Glomerular endothelial cell (primary cell): ENCODE measurements at places on chromosomes 11 and 22. TPM values are rescaled to one million over a fixed set of nuclear protein-coding genes. Genes with fewer than 3 reads are reported as not detected.

Gene UPB1
- 0.24 and 0.35 TPM in 2 replicates for total RNA-seq

Gene ALDH3B2
- total RNA-seq = not detected in 2 replicates

Gene C11orf91
- 2.0 TPM in 1 of 2 replicates, not detected in the other for total RNA-seq

Gene CALCA
- not detected in 2 replicates for total RNA-seq

Gene VSIG2
- 1.1 TPM in 1 of 2 replicates, not detected in the other for total RNA-seq

Gene OMP
- 0.53 TPM in 1 of 2 replicates, not detected in the other for total RNA-seq

Gene FAM181B
- 0.05 and 0.06 TPM in 2 replicates for total RNA-seq

Gene OR52I1
- total RNA-seq = not detected in 2 replicates

Gene SAA2
- total RNA-seq = 0.87 TPM in 1 of 2 replicates, not detected in the other
